T follicular helper cell (primary cell): ENCODE measurements at places on chromosomes 4 and X.

GRCh38 chrX:148501386-148502066 lies 1.1 kb downstream of the AFF2 start:
- no peak for DNase-seq

GRCh38 chrX:140318296-140318695 lies 186.6 kb downstream of the SOX3 start:
- DNase-seq, result no peak

GRCh38 chrX:39975101-39975925 lies 122.4 kb downstream of the BCOR start:
- no peak for DNase-seq

GRCh38 chrX:141176586-141177451 lies at the start of gene LDOC1:
TSS of gene LDOC1 (minus strand) at chrX:141177129. CDS start at chrX:141177021, 108 bp downstream.
- peak; percentile 56 for DNase-seq

DNA sequence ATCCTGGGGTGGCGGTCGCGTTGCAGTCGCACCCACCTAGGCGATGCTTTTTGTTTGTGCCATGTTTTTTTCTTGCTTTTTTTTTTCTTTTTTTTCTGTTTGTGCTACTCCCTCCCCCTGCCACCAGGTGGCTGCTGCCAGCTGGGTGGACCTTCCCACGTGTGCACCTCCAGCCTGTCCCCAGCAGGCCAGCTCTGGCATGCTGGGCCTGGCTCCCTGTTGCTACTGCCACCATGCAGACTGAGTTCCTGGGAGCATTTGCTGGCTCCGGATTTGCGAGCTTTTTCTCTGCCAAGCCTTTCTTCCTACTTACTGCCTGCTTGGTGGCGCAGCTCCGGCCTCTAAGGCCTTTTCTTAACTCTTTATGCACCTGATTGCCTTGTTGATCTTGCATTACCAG lies 161.2 kb upstream of the WDFY3 start:
- no peak for DNase-seq

GRCh38 chrX:10811111-10811510 lies 190.7 kb upstream of the MID1 start:
- no peak for DNase-seq

GRCh38 chr4:68249434-68249833 lies 3.9 kb upstream of the TMPRSS11B start:
- no peak for DNase-seq

GRCh38 chr4:38314663-38315062 lies 349.3 kb upstream of the KLF3 start:
- DNase-seq, result no peak

DNA sequence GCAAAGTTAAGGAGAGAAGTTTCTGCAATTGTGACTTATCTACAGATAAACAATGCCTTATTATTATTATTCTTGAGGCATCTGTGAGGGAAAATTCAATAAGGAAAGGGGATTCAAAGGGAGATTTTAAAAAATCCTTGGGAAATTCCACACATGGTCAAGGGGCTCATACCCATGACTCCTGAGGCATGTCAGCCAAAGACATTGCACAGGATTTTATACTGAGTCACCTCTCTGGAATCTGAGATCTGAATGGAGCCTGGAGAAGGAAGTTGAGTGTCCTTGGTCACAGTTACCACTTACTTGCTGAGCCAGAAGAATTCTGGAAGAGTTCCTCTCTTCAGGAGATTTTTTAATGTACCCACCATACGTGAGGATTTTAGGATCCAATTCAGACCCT lies 14.4 kb upstream of the CXCL8 start:
- no peak for DNase-seq

- no peak for DNase-seq
Observed at GRCh38 chrX:153668423-153669173, 5.0 kb downstream of the PNCK start.

DNA sequence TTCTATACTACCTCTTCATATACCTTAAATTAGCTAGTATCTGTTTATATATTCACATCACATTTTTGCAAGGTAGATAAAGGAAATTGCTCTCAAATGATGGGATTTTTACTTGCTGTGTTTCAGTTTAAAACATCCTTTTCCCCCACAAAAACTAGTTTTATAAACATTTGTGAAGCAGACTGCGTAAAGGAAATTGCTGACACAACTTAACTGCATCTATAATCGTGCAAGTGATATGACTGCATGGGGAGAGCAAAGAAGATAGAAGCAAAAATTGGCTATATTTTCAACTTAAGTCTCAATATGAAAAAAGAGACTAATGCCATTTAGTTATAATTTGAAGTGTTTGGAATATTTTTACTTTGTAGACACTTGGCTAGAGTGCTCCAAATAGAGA lies 385.2 kb downstream of the C4orf33 start:
- no peak for DNase-seq

DNA sequence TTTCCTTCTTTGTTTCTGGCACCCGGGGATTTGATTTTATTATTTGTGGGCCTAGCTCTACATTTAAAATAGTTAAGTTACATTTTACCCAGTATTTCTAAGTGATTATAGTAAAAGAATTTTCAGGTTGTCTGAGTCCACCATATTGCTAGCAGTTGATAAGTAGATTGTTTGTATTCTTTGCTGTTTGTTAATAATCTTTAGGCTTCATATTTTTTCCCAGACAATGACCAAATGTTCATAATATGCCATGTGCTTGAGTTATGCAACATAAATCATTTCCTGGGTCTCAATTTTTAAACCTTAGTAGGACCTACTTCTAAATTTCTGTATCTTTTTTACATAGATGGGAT lies 127.3 kb downstream of the PHKA2 start:
- no peak for DNase-seq

DNA sequence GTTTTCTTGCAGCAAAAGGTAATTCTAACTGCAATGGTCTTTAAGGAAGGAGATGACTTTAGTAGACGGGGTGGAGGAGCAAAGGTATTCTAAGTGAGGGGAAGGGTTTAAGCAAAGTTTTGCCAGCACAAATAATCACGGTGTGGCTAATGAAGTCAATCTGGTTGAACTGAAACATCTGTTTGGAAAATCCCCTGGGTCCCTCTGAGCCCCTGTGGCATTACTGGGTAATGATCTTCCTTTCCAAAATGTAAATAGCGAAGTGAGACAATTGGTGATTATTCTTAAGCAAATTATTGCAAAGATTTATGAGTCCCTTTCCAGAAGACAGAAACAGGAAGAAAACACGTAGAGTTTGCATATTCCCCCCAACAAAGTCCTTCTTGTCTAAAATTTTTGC lies 47.2 kb downstream of the FGFBP1 start:
- DNase-seq, result no peak

GRCh38 chr4:185573651-185574199 lies 38.4 kb upstream of the PDLIM3 start:
- DNase-seq, result no peak

DNA sequence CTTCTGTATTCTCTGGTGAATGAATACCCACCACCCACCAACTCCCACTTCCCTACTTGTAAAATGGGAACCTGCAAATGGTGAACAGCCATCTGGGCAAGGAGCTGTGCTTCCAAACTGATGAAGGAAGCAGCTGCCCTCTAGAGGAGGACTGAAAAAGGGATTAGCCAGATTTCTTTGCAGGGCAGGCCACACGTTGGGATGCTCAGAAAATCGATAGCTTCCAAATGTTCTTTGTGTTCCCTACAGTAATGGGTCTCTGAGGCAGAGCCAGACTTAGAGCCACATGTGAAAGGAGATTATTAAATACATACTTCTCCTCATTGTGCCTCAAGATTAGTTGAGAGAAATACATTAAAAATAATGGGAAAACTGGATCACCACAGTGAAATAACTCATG lies 39.3 kb upstream of the LPAR4 start:
- no peak for DNase-seq

DNA sequence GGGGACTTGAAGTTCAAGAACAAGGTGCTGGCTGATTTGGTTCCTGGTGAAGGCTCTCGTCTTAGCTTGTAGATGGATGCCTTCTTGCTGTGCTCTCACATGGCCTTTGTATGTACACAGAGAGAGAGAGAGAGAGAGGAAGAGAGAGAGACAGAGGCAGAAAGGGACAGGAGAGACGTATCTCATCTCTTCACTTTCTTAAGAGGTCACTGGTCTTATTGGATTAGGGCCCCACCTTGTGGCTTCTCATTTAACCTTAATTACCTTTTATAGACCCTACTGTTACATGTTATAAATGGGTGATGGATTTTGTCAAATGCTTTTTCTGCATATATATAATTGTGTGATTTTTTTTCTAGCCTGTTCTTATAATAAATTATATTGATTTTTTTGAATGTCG lies 1444.2 kb downstream of the ADGRL3 start:
- no peak for DNase-seq

DNA sequence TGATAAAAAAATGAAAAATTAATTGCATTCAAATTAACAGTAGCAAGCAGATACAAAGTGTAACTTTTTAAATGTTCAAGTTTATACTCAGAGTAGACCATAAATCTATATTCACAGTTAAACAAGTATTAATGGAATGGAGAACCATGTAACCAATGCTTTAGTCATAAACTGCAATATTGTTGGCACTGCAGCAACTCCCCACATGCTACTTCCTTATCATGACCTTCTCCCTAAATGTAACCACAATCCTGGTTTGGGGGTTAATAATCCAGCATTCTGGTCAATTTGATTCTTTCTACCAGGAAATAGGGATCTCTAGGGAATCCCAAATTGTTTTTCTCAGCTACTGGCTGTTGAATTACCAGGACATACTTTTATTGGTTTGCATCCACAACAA lies 223.9 kb upstream of the DCAF8L1 start:
- no peak for DNase-seq

DNA sequence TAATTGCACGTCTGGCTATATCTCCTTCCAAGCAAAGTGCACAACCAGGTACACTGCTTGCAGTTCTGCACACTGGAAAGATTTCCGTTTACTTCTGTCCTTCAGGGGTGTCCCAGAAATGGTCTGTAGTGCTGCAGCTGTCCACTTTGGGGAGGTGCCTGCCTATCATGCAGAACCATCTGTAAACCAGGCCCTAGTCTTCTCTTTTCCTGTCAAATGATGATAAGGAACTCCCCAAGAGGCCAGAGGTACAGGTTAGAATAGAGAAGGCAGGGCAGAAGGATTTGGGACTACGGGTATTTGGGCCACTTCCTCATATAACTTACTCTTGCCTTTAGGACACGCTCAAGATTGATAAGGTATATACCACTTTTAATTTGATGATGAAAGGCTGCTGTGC lies 746.9 kb downstream of the FAT4 start:
- DNase-seq, result no peak

- no peak for DNase-seq
Observed at GRCh38 chrX:16137416-16138107, 14.2 kb downstream of the GRPR start.

- no peak for DNase-seq
Observed at GRCh38 chrX:70479247-70479921, 34.7 kb downstream of the DLG3 start.

- no peak for DNase-seq
Observed at GRCh38 chrX:153874366-153875125, 11.4 kb downstream of the L1CAM start.

- peak; percentile 4 for DNase-seq
Observed at GRCh38 chrX:39577985-39578869, 519.5 kb downstream of the BCOR start.

DNA sequence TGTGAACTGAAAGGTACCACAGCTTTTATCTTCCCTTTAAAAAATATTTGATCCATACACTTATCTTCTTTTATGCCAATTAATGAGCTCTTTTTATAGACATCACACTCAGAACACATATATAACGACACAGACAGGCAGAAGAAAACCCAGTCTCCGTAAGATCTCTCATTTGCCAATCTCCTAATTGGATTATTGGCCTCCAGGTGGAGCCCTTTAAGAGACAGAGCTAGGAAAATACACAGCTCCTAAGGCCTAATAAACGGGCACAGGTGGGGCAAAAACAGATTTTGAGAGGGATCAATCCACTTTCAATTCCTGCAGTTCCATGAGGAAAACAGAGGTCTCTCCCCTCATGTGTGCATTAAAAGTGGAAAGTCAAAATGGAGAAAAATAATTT lies 1495.4 kb downstream of the RPA4 start:
- no peak for DNase-seq

- DNase-seq, result no peak
Observed at GRCh38 chr4:116489739-116490138, 595.6 kb downstream of the TRAM1L1 start.

DNA sequence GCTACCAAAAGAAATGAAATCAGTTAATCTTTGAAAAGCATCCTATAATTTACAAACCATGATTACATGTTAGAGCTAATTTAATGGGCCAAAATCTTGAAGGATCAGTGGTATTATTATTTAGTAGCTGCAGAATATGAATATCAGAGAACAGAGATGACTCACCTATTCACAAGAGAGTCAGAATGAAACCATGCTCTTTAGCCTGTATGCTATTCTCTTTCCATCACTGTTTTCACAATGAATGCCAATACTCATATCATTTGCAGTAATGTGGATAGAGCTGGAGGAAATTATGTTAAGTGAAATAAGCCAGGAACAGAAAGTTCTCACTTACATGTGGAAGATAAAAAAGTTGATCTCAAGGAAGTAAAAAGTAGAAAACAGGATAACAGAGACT lies 414.1 kb downstream of the CENPC start:
- DNase-seq, result no peak

DNA sequence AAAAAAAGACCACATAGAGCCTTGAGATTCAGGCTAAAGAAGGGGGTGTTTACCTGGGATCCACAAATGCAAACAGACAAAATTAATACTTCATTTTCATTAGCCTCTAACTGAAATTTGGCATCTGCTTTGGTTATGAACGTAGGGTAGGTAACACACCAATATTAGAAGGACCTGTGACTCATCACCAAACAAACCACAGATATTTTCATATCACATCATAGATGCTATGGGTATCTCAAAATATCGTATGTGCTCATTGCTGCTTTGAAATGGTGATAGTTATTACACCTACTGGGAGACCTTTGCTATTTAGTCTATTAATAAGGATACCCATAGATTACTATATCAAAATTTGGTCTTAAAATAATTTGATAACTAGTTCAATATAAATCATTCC lies 180.6 kb upstream of the MAP3K15 start:
- DNase-seq, result no peak

GRCh38 chr4:2291705-2292645 lies 30.1 kb upstream of the MXD4 start:
- DNase-seq, result no peak

- no peak for DNase-seq
Observed at GRCh38 chr4:114040319-114041116, 61.1 kb upstream of the ARSJ start.

- no peak for DNase-seq
Observed at GRCh38 chrX:46587158-46587557, 13.6 kb downstream of the CHST7 start.

- DNase-seq, result no peak
Observed at GRCh38 chr4:74848774-74849173, 54.5 kb upstream of the BTC start.
